ENCODE measurements at places on chromosomes 1 and 21. TPM values are rescaled to one million over a fixed set of nuclear protein-coding genes. Genes with fewer than 3 reads are reported as not detected.

- no peak for DNase-seq
These were observed 174.4 kb downstream of the CENPF start for GRCh38 chr1:214777364-214777763.

The MATN1 gene
- total RNA-seq, result 1.0 TPM

- DNase-seq, result no peak
These were observed 47.6 kb downstream of the ATP6V1G3 start for GRCh38 chr1:198492872-198493271.

- no peak for DNase-seq
These were observed 56.8 kb upstream of the ERRFI1 start for GRCh38 chr1:8082945-8083344.

DNA sequence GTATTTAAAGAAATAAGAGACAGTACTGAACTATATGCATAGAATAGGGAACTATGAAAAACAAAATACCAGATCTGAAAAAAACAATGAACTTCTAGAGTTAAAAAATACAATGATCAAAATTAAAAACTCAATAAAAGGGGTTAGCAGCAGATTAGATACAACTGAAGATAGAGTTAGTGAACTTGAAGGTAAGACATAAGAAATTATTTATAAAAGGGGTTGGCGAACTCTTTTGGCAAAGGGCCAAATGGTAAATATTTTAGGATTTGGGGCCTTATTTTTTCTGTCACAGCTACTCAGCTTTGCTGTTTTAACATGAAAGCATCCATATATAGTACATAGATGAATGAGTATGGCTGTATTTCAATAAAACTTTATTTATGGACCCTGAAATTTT, 111.4 kb downstream of the ST3GAL3 start:
- no peak for DNase-seq

The MARK1 gene
- 0.05 TPM for total RNA-seq

- no peak for DNase-seq
These were observed 349 bp upstream of the GPN2 start for GRCh38 chr1:26890467-26890796.

GRCh38 chr1:8089535-8090228, 63.6 kb upstream of the ERRFI1 start:
- DNase-seq, result no peak

The AVPR1B gene
- not detected for total RNA-seq

- no peak for DNase-seq
These were observed 2.8 kb upstream of the SEC22B start for GRCh38 chr1:120178799-120179756.

The KCNJ6 gene
- total RNA-seq, result not detected

Measured in activated T-cell treated with anti-CD3 and anti-CD28 coated beads, Interleukin-2, amount 50 U/mL, for 72 hours (primary cell).